T-helper 2 cell (primary cell): ENCODE measurements at places on chromosomes 11 and 22.

GRCh38 chr22:49305214-49305965, 522.3 kb downstream of the BRD1 start:
- no peak for DNase-seq

GRCh38 chr11:12430954-12431595, 53.7 kb downstream of the PARVA start:
- DNase-seq: no peak

DNA sequence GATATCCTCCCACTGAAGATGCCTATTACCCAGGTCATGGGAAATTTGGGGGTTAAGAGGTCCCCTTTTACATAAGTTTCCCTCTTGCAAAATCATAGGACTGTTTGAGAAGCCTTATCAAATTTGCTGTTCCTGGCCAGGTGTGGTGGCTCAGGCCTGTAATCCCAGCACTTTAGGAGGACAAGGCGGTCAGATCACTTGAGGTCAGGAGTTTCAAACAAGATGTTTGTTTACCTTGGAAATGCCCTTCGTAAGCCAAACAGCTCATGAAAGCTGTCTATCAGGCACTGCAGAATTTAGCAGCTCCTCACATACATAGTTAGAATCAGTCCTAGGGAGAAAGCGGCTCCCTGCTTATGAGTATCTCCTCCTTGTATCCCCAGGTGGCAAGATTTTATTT, 4.9 kb upstream of the EI24 start:
- DNase-seq: no peak

- DNase-seq: no peak
Observed at GRCh38 chr11:64593156-64594105, 2.4 kb downstream of the SLC22A12 start.

GRCh38 chr11:8913961-8914660, 3.1 kb downstream of the AKIP1 start:
- DNase-seq: peak; percentile 19

DNA sequence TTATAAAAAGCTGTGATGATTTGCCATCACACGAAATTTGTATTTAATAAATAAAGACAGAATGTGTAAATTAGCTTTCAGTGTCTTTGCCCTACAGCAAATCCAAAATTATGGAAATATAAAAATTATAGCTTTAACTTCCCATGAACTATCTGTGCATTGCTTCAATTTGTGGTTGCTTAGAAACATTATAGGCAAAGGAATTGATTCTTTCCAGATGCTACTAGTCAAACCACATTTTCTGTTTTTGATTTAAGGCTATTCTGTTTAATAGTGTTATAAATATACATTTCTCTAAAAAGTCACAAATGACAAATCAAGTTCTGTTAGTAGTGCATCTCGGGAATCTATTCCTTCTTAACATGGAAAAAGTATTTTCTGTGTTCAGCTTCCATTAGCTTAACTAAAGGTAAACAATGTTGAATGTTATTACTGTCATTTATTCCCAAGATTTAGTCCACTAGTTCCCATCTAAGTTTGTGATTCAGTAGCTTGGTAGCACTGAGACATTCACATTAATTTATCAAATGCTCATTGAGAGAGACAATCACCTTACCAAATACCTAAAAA, 1086.3 kb upstream of the CCDC90B start:
- no peak for DNase-seq

GRCh38 chr11:124085583-124085982, 29.7 kb upstream of the VWA5A start:
- DNase-seq: no peak

GRCh38 chr11:75639762-75640181, 29.1 kb downstream of the MAP6 start:
- DNase-seq: no peak

DNA sequence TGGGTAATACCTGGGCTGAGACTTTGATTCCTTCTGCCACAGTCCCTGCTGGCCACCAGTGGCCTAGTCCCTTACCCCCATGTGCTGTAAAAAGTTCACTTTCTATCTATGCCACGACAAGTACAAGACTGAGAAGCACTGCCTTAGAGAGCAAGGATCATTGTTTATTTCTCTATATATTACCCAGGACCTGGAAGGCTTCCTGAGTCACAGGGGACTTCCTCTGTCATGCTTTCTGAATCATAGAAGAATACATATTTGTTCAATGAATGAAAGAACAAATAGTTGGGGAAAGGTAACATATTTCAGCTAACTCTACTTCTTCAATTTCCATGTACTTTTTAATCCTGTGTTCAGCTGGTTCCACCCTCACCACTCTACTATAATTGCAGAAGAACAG, 5.5 kb upstream of the SYT9 start:
- DNase-seq: no peak

DNA sequence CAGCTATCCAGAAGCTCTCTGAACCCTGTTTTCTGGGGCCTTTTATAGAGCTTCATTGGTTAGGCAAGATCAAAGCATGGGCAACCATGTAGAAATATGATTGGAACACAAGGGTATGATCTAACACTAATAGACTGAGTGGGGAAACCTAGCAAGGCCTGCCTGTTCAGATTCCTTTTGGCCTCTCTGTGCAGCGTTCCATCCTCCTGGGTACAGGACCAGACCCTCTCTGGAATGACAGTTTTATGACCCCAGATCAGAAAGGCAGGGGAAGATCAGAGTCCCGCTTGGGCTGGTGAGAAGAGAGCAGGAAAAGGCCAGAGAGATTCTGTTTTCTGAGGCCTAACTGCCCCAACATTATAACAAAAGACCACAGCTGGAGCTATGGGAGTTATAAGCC, 36.7 kb upstream of the VWA5A start:
- no peak for DNase-seq

DNA sequence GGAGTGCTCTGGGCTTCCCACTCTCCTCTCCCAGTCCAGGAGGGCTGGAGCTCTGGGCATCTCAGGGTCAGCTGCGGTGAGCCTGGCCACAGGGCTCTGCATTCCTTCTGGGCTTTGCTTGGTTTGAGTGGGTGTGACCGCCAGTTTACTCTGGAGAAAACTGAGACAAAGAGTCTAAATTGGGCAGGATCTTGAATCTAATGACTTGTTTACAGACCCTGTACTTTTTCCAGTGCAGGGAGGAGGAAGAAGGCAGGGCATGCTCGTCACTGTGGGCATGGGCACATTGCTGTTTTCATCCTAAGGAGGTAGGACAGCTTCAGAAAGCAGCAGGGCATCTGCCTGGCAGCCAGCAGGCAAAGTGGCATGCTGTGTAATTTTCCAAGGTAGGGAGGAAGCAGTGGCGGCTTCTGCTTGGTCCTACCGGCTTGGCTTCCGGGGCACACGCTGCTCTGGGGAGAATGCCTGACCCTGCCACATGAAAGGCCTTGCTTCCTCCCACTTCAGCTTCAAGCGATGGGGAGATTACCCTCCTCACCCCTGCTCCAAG, 22.9 kb downstream of the FLI1 start:
- peak; percentile 64 for DNase-seq

GRCh38 chr11:843818-844692, 1.4 kb downstream of the TSPAN4 start:
- DNase-seq: no peak

DNA sequence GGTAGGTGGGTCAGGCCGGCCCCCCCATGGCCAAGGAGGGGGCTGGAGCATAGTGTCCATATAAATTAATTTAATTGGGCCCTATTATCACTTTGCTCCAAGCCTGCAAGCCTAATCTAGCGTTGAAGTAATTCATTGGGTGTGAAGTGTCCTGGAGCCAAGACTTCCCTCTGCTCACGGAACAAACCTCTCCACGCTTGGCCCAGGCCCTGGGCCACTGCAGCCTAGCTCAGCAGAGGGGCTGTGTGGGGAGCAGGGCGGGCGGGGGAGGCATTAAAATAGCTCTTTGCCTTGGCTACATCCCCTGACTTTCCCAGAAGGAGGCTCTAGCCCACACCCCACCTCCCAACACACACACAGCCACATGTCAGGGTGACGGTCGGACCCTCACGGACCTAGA, 73.5 kb downstream of the THAP12 start:
- DNase-seq: no peak

- DNase-seq: no peak
Observed at GRCh38 chr22:28442711-28443525, 236.7 kb downstream of the TTC28 start.

GRCh38 chr11:46239801-46240061, 37.7 kb upstream of the CREB3L1 start:
- no peak for DNase-seq

DNA sequence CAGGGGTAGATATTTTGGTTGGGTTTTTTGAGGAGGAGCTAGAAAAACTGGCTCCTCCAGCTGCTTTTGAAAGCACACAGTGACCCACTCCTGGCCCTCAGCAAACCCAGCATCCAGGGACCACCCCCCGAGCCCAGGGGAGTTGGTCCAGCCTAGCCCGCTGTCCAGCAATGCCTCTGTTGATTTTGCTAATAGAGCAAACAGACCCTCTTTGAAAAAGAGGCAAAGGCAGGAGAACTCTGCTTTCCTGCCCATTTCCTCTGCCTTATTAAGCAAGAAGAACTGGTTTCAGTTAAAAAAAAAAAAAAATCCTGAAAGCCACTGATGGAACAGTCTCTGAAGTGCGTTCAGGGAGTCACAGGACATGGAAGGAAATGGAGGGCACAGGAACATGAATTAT, 25.3 kb downstream of the ABTB2 start:
- DNase-seq: no peak

GRCh38 chr11:63917692-63918506, 935 bp upstream of the RCOR2 start:
- no peak for DNase-seq

- no peak for DNase-seq
Observed at GRCh38 chr11:28521075-28521474, 412.9 kb downstream of the METTL15 start.

GRCh38 chr11:74310857-74311256, 583 bp downstream of the P4HA3 start:
- no peak for DNase-seq

DNA sequence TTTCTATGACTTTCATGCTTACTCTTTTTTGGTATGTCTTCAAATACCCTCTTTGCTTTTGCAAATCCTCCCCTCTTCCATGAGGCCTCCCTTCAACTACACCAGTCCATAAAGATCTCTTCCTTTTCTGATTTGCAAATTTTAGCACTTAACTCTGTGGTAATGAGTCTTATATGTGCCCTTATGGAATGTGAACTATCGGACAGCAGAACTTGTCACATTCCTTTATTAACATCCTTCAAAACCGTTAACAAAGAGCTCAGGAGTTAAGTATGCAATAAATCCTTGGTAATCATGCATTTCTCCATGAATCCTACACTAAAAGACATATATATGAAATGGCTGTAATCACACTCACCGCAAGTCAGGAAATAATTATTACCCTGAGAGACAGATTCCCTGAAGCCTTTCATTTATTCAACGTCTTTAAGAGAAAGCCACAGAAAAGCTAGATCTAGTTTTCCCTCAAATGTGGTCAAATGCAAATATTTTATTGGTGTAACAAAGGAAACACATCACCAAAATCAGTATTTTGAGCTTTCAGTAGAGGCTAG, 7.4 kb downstream of the CLNS1A start:
- no peak for DNase-seq

DNA sequence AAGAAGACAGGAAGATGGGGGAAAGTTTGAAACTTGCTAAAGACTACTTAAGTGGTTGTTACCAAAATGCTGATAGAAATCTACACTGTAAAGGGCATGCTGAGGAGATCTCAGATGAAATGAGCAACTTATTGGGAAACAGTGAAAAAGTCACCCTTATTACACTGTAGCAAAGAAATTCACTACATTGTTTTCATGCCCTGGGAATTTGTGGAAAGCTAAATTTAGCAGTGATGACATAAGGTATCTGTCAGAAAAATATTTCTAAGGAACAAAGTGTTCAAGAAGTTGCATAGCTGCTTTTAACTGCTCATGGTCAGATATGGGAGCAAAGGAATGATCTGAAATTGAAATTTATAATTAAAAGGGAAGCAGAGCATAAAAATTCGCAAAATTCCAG, 702.4 kb upstream of the LRRC4C start:
- DNase-seq: no peak

DNA sequence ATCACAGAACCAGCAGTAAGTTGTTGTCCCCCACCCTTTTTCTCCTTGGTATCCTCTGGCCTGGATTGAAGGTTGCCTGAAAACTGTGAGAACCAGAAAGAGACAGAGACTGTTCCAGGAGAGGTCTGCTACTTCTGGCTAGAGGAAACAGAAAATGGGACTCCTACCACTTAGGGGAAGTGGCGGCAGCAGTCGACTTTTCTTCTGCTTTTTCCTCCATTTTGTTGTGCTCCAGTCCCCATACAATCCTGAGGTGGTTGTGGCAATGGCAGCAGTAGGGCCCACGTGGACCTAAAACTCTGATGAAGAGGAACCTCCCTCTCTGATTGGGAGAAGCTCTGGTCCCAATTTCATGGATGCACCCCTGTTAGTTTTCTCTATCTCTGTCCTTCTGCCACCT, 76.0 kb upstream of the SORL1 start:
- no peak for DNase-seq

DNA sequence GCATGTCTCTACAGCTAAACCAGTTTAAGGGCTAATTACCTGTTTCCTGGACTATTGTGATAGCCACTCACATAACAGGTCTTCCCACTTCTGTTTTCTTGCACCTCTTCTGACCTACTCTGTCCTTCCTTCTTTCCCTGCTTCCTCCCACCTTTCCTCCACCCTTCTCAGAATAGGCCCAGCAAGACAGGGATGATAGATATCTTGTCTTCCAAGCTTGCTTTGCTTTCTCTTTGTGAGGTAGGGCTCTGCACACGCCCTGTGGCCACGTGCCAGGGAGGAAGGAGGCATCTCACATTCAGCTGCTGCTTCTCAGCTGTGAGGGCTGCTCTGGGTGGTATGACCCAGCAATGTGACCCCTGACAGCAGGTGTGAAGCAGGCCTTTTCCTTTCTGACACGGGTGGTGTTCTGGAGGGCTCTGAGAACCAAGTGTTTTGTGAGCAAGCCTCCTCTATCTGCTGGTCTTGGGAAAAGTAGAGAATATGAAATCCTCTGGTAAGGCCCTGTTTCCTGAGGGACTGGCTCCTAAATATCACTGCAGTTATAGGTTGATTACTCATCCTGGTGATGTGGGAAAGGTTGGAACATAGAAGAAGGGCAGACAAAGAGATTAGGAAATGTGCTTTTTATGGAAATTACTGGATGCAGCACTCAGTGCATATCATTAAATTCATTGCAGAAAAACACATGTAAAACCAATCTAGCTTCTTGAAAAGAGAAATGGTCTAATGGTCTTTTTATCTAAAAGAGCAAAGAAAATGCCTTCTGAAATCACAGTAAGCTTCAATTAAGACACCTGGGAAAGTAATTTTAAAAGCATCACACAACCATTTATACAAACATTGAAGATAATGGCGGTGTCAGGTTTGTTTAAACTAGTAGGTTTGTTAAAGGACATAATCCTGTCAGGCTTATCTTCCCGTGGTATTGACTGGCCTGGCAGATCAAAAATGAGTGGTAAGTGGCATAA, 8.5 kb downstream of the AMOTL1 start:
- DNase-seq: no peak
